ENCODE measurements at places on chromosomes 13 and 19.

- H3K4me1 ChIP-seq = no peaks in the 10 kb centered on the region
- no peak overlapping the region for H3K27ac ChIP-seq
- no peaks in the 10 kb centered on the region for H3K36me3 ChIP-seq
- DNase-seq = no peak
- no peak overlapping the region for H3K4me3 ChIP-seq
Observed at GRCh38 chr13:40255551-40255950, 410.9 kb downstream of the FOXO1 start.

GRCh38 chr13:113597391-113598080 lies 13.0 kb downstream of the TFDP1 start:
- H3K4me1 ChIP-seq = no peaks in the 10 kb centered on the region
- H3K27ac ChIP-seq = no peak overlapping the region
- H3K4me3 ChIP-seq = no peak overlapping the region
- no peaks in the 10 kb centered on the region for H3K27me3 ChIP-seq
- H3K36me3 ChIP-seq = no peaks in the 10 kb centered on the region

- no peak for DNase-seq
- H3K4me1 ChIP-seq = no peaks in the 10 kb centered on the region
- no peak overlapping the region for H3K27ac ChIP-seq
- H3K27me3 ChIP-seq = no peaks in the 10 kb centered on the region
- no peak overlapping the region for H3K4me3 ChIP-seq
Observed at GRCh38 chr13:38702669-38703068, 15.8 kb downstream of the FREM2 start.

DNA sequence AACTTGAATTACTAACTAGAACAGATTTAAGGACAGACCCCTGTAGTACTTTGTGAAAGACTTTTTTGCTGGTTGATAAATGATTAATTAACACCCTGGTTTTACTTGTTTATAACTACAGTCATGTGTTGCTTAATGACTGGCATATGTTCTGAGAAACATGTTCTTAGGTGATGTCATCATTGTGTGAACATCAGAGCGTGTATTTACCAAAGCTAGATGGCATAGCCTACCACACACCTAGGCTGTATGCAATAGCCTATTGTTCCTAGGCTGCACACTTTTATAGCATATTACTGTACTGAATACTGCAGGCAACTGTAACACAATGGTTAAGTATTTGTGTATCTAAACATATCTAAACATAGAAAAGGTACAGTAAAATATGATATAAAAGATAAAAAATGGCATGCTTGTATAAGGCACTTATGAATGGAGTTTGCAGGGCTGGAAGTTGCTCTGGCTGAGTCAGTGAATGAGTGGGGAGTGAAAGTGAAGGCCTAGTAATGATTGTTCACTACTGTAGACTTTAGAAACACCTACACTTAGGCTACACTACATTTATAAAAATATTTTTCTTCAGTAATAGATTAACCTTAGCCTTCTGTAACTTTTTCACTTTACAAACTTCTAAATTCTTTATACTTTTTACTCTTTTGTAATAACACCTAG lies 260.3 kb downstream of the KCNRG start:
- H3K4me1 ChIP-seq = no peaks in the 10 kb centered on the region
- H3K27ac ChIP-seq = no peak overlapping the region
- no peak overlapping the region for H3K4me3 ChIP-seq
- DNase-seq = no peak
- no peaks in the 10 kb centered on the region for H3K36me3 ChIP-seq

- no peak overlapping the region for H3K4me3 ChIP-seq
- DNase-seq = no peak
- H3K36me3 ChIP-seq = no peaks in the 10 kb centered on the region
- H3K27ac ChIP-seq = no peak overlapping the region
- no peaks in the 10 kb centered on the region for H3K27me3 ChIP-seq
Observed at GRCh38 chr19:31180907-31181306, 168.3 kb downstream of the TSHZ3 start.

GRCh38 chr13:100812982-100813584 lies 138.5 kb upstream of the TMTC4 start:
- H3K4me1 ChIP-seq = no peaks in the 10 kb centered on the region
- DNase-seq = no peak
- H3K4me3 ChIP-seq = no peak overlapping the region
- no peaks in the 10 kb centered on the region for H3K27me3 ChIP-seq
- H3K27ac ChIP-seq = no peak overlapping the region
- H3K36me3 ChIP-seq = no peaks in the 10 kb centered on the region

DNA sequence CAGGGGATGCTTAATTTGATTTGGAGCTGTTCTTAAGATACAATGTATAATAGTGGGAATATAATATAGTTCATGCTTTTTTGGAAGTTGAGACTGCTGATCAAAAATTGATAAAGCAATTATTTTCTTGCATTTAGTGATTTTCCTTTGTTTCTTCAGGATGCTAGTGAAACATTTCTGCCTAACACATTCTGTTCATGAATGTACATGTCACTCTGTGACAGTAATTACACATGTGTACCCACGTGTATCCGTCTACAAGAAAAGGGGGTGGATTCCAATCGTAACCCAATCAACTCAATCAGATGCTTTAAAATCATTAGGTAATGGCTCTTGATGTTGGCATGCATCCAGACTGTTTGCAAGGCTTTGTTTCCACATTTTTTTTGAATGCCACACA lies 5.0 kb upstream of the FRY start:
- no peak for DNase-seq
- H3K27ac ChIP-seq = no peak overlapping the region
- H3K36me3 ChIP-seq = no peaks in the 10 kb centered on the region
- no peak overlapping the region for H3K4me3 ChIP-seq
- H3K4me1 ChIP-seq = no peaks in the 10 kb centered on the region
- no peaks in the 10 kb centered on the region for H3K27me3 ChIP-seq

DNA sequence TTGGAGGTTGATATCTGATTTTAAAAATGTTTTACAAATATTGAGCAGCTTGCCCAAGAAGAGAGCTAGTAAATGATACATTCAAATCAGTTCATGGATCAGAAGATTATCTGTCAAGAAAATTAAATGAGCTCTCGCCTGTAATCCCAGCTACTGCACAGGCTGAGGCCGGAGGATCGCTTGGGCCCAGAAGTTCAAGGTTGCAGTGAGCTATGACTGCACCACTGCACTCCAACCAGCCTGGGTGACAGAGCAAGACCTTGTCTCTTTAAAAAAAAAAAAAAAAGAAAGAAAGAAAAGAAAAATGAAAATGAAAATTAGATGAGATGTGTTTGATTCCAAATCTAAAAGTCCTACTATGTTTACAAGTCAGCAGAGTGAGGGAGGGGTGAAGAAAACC lies 2.4 kb downstream of the SPART start:
- H3K27me3 ChIP-seq = no peaks in the 10 kb centered on the region
- no peak for DNase-seq
- no peak overlapping the region for H3K4me3 ChIP-seq
- peaks cover 3% of the 10 kb centered on the region for H3K4me1 ChIP-seq

DNA sequence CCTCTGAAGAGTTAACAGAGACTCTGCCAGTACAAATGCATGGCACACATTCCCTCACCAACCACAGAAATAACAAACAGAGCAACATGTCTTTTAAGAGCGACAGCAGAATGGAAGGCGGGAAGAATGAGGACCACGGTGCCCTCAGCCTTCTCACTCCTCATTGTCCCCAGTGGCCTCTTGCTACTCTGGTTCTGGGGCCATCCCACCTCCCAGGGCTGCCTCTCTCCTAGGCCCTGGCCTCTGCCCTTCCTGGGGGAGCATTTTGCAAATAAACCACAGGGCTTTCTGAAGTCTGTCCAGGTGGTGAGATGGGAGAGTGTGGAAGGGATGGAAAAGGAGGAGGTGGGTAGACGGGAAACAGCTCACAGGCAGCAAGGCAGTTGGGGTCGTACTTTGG lies 28.3 kb downstream of the CYP2B6 start:
- H3K27me3 ChIP-seq = no peaks in the 10 kb centered on the region
- no peak for DNase-seq
- H3K4me1 ChIP-seq = no peaks in the 10 kb centered on the region
- no peak overlapping the region for H3K27ac ChIP-seq

DNA sequence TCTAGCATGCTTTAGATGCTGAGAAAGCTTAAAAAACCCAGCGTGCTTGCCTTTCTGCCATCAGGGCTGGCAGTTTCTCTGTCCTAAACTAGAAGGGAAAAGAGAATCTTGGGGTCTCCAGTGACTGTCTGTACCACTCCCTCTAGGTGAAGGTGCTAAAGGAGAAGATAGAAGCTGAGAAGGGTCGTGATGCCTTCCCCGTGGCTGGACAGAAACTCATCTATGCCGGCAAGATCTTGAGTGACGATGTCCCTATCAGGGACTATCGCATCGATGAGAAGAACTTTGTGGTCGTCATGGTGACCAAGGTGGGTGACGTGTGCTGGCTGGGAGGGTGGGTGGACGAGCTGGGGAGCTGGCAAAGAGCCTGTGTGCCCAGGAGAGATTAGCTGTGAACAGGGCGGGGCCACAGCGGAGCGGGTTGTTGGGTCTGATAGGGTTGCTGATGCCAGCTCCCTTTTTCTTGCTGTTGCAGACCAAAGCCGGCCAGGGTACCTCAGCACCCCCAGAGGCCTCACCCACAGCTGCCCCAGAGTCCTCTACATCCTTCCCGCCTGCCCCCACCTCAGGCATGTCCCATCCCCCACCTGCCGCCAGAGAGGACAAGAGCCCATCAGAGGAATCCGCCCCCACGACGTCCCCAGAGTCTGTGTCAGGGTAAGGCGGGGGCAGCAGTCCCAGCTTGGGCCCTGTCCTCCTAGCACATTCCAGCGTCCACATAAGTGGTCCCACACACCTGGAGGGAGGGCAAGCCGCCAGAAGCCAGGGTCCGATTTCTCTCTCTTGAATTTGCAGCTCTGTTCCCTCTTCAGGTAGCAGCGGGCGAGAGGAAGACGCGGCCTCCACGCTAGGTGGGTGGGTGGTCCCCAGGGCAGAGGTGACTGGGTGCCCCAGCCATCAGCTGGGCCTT lies 2.3 kb downstream of the RAD23A start:
- H3K4me1 ChIP-seq = peaks cover 33% of the 10 kb centered on the region
- no peaks in the 10 kb centered on the region for H3K27me3 ChIP-seq
- no peaks in the 10 kb centered on the region for H3K36me3 ChIP-seq
- no peak overlapping the region for H3K4me3 ChIP-seq

DNA sequence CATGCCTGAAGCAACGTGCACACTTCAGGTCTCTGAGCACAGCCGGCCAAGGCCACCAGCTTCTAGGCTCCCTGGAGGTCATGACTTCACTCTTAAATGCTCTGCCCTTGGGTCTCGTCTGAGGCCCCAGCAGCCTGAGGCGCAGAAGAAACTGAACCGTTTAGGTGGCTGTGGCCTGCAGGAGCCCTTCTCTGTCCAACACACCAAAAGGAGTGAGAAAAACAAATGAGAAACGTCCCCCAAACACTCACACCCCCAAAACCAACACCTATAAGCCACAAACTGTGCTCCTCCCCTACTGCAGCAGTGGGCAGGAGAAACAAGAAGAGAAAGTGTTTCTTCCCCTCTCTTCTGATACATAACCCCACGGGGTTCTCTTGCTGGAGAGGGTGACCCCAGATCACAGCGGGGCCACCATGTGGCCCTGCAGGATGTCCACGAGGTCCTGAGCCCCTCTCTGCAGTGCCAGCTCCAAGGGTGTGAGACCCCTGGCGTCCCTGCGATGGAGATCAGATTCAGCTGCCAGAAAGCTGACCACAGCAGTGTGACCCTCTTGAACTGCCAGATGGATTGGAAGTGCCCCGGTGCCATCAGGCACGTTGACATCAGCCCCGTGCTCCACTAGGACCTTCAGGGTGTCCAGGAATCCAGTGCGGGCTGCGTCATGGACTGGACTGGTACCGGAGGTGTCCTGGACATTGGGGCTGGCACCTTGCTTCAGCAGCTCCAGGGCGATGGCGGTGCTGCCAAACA lies 1.0 kb upstream of the KRI1 start:
- H3K4me3 ChIP-seq = peak overlapping the region; percentile 66
- H3K27ac ChIP-seq = peak overlapping the region; percentile 94
- H3K4me1 ChIP-seq = peaks cover 29% of the 10 kb centered on the region
- H3K27me3 ChIP-seq = no peaks in the 10 kb centered on the region
- DNase-seq = no peak

- no peaks in the 10 kb centered on the region for H3K4me1 ChIP-seq
- DNase-seq = no peak
- H3K27ac ChIP-seq = no peak overlapping the region
Observed at GRCh38 chr13:108968566-108968965, 339.2 kb downstream of the MYO16 start.

- H3K27me3 ChIP-seq = no peaks in the 10 kb centered on the region
- no peaks in the 10 kb centered on the region for H3K4me1 ChIP-seq
- DNase-seq = no peak
- H3K36me3 ChIP-seq = no peaks in the 10 kb centered on the region
Observed at GRCh38 chr19:46412650-46413261, 608 bp downstream of the CCDC8 start.

DNA sequence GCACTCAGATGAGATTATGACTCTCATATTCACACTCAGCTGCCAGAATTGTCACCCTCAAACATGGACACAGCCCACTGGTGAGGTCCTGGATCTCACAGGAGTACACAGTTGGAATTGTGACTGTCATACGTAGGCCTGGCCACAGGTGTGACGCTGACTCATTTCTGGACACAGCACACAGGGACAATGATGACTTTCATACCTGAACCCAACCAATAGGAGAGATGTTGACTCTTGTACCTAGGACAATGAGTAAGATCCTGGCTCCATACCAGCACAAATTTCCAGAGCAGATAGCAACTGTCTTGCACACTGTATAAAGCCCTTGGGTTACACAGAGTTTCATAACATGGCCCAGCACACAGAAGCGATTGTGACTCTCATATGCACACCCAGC lies 46.4 kb downstream of the ZNF85 start:
- no peak for DNase-seq
- no peaks in the 10 kb centered on the region for H3K27me3 ChIP-seq
- H3K4me1 ChIP-seq = no peaks in the 10 kb centered on the region
- H3K27ac ChIP-seq = no peak overlapping the region

DNA sequence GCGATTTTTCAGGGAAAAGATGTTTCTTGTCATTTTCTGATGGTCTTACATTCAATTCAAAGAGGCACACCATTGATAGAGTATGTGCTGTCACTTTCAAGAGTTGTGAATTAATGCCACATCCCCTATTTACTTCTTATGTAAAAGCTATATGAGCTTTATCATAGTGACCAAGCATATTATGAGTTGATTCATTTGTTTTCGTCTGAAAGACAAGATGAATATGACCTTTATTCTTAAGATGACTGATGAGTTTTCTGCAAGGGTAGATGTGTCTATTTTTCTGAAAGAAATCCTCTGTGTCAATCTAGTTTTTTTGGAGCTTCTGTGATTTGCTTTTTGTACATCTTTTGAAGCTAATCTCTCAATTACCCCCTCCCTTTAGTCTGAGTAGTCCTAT lies 676.3 kb upstream of the ARGLU1 start:
- no peak overlapping the region for H3K27ac ChIP-seq
- no peak overlapping the region for H3K4me3 ChIP-seq
- no peaks in the 10 kb centered on the region for H3K36me3 ChIP-seq
- no peaks in the 10 kb centered on the region for H3K27me3 ChIP-seq
- no peaks in the 10 kb centered on the region for H3K4me1 ChIP-seq
